ENCODE measurements at places on chromosomes 11 and 22.

GRCh38 chr11:14953904-14954303 lies 18.2 kb downstream of the CALCA start:
- no peak for DNase-seq

DNA sequence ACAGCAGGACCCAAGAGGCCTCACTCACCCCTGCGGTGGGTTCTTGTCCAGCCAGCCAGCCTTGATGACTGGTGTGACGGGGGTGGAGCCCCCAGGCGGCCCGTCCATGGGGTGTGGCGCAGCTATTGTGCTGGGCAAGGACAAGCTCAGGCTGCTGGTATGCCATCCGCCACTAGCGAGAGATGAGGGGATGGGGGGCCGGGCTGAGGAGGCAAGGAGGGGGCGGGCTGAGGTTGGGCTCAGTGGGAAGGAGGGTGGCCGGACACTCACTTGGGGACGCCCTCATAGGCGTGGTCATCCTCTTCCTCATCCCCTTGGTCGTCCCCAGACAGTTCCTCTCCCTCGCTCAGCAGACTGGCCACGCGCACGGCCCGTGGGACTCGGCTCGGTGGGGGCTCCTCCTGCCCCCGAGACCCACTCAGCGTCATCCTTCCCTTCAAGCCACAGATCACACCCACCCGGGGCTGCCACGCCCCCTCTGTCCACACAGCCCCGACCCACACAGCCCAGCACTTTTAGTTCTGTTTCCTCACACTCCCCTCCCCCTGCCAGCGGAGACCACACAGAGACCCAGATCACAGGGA lies 38.0 kb upstream of the PDE2A start:
- DNase-seq, result no peak

DNA sequence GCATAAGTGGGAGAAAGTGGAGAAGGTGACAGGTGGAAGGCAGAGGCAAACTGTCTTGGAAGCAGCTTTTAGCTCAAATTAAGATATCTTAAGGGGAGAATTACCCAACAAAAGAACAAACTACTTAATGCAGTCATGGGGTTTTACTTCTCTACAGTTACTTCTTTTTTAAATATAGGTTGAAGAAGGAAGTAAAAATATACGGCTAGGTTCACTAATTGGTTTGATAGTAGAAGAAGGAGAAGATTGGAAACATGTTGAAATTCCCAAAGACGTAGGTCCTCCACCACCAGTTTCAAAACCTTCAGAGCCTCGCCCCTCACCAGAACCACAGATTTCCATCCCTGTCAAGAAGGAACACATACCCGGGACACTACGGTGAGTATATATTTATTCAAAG lies 40.8 kb downstream of the PDHX start:
- DNase-seq, result no peak

- no peak for DNase-seq
These were observed 50.7 kb downstream of the IGLL1 start for GRCh38 chr22:23529166-23530103.

DNA sequence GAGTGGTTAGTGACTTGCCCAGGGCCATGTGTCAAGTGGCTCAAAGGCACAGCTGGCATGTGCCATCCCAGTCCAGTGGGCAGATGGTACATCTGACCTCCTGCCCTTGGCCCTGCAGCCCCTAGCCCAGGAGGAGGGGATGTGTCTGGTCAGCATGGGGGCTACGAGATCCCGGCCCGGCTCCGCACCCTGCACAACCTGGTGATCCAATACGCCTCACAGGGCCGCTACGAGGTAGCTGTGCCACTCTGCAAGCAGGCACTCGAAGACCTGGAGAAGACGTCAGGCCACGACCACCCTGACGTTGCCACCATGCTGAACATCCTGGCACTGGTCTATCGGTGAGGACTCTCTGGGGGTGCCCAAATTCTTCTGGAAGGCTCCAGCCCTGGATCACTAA lies 5.7 kb upstream of the RAB1B start:
- DNase-seq, result no peak

DNA sequence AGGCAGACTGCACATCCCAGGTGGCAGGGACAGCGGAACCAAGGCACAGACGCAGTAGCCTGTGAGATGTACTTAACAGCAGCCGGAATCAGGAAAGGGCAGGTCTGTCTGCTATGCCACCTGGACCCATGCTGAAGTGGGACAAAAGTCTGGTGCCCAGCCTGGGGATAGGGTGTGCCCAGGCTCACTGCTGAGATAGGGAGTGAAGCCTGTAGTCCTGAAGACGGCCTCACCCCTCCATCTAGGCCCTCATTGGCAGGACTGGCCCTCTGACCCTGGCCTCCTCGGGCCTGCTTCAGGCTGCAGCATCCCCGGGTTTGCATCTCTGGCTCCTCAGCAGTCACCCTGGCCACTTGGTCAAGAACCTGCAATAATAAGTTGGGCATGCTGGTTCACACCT lies 32.4 kb upstream of the TSKU start:
- no peak for DNase-seq

- DNase-seq, result no peak
These were observed 5.9 kb upstream of the OR10V1 start for GRCh38 chr11:59719556-59719955.

- DNase-seq, result no peak
These were observed 617 bp downstream of the CSKMT start for GRCh38 chr11:62665599-62666258.

GRCh38 chr11:113267493-113267892 lies 46.9 kb upstream of the TTC12 start:
- no peak for DNase-seq

- DNase-seq, result no peak
These were observed 37.9 kb downstream of the NECTIN1 start for GRCh38 chr11:119691020-119691666.

DNA sequence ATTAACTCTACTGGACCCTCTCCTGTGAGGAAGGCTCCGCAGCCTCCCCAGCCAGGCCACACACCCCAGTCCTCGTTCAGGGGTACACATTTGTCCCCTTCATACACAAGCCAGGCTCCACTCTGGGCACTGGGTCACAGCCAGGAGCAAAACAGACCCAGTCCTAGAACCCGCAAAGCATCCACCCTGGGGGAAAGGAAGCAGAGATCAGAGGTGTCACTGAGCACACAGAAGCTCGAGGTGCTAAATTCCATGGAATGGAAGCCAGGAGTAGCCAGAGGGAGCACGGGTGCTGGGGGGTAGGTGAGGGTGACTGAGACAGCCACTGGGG lies 43.6 kb upstream of the TH start:
- no peak for DNase-seq

DNA sequence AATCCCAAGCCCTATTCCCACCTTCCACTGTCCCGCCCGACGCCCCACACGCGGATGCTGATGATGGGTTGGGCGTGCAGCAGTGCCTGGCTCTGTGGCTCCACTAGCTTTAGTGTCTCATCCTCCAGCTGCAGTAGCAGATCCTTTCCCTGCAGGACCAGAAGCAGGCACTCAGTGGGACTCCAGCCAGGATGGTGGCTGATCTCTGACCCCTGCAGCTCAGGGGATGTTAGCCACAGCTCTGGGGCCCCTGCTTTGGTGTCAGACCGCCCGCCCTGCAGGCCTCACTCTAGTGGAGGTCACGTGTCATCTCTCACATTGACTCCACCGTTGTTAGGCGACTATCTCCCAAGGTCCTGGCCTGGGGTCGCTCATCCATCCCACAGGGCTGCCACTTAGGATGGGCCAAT lies 11.8 kb downstream of the SMPD1 start:
- no peak for DNase-seq

DNA sequence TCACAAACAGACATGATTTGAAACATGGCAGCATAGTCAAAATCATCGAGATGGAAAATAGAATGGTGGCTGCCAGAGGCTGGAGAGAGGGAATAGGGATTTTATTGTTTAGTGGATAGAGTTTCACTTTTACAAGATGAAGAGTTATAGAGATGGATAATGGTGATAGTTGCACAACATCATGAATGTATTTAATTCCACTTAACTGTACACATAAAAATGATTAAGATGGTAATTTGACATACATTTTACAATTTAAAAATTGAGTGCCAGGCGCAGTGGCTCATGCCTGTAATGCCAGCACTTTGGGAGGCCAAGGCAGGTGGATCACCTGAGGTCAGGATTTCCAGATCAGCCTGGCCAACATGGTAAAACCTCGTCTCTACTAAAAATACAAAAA lies 21.2 kb downstream of the TTC28 start:
- DNase-seq, result no peak

DNA sequence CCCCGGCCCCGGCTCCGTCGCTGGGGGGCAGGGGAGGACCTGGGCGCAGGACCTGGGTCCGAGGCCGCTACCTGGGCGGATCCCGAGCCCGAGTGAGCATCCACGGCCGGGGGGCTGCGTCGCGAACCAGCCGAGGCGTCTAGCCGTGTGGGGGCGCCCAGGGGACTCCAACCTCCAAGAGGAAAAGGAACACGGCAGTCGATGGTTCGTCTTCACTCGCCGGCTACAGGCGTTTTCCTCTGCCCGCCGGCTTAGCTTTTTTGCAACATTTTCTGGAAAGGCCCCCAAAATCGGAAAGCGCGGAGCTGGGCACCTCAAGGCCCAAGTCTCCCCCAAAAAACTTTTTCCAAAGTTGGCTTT lies 666 bp downstream of the PDGFB start:
- DNase-seq, result no peak

GRCh38 chr11:1771700-1772099 lies 8.0 kb upstream of the CTSD start:
- no peak for DNase-seq

- no peak for DNase-seq
These were observed 63.7 kb downstream of the MICAL2 start for GRCh38 chr11:12174128-12174476.

GRCh38 chr11:116078101-116078591 lies 573.9 kb upstream of the CADM1 start:
- peak; percentile 38 for DNase-seq

DNA sequence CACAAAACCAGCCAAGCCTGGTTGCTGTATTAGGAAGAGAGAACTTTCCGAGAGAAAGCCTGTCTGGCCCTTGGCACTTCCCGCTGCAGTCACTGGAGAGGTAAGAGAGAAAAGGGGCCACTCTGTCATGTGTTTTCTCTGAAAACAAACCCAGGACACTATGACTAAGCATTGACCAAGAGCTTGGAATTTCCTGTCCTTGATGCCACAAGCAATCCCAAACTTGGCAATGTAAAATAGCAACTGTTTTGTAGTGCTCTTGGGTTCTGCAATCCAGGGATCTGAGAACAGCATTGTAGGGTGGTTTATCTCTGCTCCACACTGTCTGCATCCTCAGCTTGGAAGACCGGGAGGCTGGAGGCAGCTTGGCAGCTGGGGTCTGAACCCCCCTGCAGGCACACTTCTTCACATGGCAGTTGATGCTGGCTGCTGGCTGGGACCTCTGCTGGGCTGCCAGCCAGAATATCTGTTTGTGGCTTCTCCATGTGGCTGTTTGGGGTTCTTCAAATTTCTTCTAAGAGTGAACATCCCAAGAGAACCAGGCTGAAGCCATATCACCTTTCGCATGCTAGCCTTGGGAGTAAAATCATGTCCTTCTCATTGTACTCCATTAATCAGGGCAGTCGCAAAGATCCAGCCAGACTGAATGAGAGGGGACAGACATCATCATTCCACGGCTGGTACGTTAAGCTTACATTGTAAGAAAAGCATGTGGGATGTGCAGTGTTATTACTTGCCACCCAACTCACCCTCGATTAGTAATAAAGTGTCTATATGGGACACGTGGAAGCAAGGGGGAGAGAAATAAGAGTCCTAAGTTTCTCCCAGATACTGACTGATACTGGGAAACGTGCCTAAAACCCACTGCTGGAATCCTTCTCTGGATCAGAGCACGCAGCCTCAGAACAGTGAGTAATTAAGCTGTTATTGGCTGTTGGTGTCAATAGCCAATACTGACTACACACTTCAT lies 537.4 kb upstream of the B3GAT1 start:
- DNase-seq, result no peak

Measured in SHP77 treated with DMSO at 0.1 percent for 48 hours (cell line).